Stomach (tissue), 19 donors: ENCODE measurements at places on chromosomes 3 and 15.
A peak's percentile ranks its signal among the peaks of the same experiment; 100 is the strongest.

- no peak for DNase-seq
These were observed 976.0 kb downstream of the ROBO1 start for GRCh38 chr3:78791753-78792152.

DNA sequence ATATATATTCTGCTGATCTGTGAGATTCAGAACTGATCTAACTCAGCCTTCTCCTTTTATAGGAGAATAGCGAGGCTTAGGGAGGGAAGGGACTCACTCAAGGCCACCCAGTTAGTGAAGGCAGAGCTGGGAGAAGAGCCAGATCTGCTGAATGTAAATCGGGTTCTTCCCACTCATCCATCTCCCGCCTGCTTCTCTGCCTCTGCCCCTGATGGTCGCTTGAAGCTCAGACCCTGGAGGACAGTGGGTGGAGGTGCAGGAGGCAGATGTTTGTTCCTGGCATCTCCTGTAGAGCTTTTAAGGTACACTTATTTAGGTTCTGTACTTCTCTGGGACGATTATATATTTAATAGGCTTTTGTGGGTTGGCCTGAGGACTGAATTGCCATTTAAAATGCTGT, 4.3 kb downstream of the PDIA5 start:
- DNase-seq: no peak

DNA sequence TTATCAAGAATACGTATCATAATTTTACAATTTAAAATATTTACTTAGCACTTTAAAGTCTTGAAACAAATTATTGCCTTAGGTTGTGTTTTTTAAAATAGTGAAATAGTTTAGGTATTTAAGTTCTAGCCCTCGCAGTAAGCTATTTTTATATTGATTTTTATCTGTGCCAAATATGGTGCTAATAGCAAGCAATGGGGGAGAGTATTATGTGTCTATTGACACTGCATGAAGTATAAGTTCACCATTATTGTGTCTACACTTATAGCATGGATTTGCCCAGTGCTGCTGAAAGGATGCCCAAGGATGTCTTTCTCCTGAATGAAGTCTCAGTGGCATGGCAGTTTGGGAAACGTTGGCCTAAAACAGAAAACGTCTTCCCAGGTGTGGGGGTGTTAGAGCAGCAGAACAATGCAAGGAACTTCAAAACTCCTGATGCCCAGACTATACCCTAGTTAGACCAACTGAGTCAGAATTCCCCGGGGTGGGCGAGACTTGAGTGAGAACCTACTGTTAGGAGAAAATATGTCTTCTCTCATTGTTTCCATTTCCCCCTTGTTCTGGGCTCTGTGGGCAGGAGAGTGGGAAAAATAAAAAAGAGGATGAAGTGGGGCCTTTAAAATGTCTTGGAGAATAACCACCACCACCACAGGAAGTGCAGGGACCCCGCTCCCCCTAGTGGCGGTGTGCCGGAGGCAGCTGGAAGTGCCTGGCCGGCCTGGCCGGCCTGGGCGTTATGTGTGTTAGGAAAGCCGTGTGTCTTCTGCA, 104.2 kb upstream of the SLC7A14 start:
- DNase-seq: peak; percentile 77

GRCh38 chr15:48774484-48774883, 36.4 kb downstream of the CEP152 start:
- DNase-seq: no peak

DNA sequence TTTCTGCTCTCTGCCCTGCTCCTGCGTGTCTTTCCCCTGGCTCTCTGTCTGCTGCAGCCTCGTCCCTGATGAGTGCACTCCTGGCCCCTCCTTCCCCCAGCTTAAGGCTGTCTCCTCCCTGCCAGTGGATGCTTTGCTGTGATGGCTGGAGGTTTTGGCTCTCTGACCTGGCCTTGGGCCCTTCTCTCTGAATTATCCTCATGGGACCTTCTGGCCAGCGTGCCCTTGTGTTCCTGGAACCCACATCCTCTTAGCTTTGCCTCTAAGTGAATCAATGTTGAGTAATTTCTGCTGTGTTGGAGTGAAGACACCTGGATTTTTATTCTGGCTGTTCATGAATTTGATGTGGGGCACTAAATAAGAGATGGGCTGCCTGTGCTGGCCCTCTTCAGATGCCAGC, 9.8 kb upstream of the TNFAIP8L3 start:
- peak; percentile 39 for DNase-seq

GRCh38 chr3:6250167-6250566, 610.7 kb upstream of the GRM7 start:
- DNase-seq: no peak
